Aorta (tissue), 5 donors: ENCODE measurements at places on chromosomes 7 and 10. TPM values are rescaled to one million over a fixed set of nuclear protein-coding genes. Genes with fewer than 3 reads are reported as not detected.

- no peaks in the 10 kb centered on the region for H3K27me3 ChIP-seq
- no peaks in the 10 kb centered on the region for H3K4me1 ChIP-seq
- H3K36me3 ChIP-seq: no peaks in the 10 kb centered on the region
- H3K27ac ChIP-seq: no peak overlapping the region
- no peak for DNase-seq
- H3K4me3 ChIP-seq: no peak overlapping the region
Observed at GRCh38 chr7:28318101-28318762, 94.1 kb upstream of the CREB5 start.

GRCh38 chr7:82435769-82436168, 7.8 kb downstream of the CACNA2D1 start:
- no peak for DNase-seq
- H3K27me3 ChIP-seq: no peaks in the 10 kb centered on the region
- H3K4me1 ChIP-seq: no peaks in the 10 kb centered on the region
- H3K4me3 ChIP-seq: no peak overlapping the region

GRCh38 chr10:111473361-111473760, 396.5 kb downstream of the ADRA2A start:
- H3K27ac ChIP-seq: no peak overlapping the region
- H3K27me3 ChIP-seq: no peaks in the 10 kb centered on the region
- no peak overlapping the region for H3K4me3 ChIP-seq
- no peaks in the 10 kb centered on the region for H3K36me3 ChIP-seq

- H3K4me3 ChIP-seq: no peak overlapping the region
- no peak overlapping the region for H3K27ac ChIP-seq
- H3K4me1 ChIP-seq: no peaks in the 10 kb centered on the region
- no peak for DNase-seq
- H3K27me3 ChIP-seq: no peaks in the 10 kb centered on the region
Observed at GRCh38 chr7:80288175-80289122, 153.8 kb downstream of the GNAI1 start.

GRCh38 chr7:1912593-1913465, 242.8 kb downstream of the ELFN1 start:
- DNase-seq: peak; percentile 88
- no peak overlapping the region for H3K4me3 ChIP-seq
- H3K27ac ChIP-seq: no peak overlapping the region

DNA sequence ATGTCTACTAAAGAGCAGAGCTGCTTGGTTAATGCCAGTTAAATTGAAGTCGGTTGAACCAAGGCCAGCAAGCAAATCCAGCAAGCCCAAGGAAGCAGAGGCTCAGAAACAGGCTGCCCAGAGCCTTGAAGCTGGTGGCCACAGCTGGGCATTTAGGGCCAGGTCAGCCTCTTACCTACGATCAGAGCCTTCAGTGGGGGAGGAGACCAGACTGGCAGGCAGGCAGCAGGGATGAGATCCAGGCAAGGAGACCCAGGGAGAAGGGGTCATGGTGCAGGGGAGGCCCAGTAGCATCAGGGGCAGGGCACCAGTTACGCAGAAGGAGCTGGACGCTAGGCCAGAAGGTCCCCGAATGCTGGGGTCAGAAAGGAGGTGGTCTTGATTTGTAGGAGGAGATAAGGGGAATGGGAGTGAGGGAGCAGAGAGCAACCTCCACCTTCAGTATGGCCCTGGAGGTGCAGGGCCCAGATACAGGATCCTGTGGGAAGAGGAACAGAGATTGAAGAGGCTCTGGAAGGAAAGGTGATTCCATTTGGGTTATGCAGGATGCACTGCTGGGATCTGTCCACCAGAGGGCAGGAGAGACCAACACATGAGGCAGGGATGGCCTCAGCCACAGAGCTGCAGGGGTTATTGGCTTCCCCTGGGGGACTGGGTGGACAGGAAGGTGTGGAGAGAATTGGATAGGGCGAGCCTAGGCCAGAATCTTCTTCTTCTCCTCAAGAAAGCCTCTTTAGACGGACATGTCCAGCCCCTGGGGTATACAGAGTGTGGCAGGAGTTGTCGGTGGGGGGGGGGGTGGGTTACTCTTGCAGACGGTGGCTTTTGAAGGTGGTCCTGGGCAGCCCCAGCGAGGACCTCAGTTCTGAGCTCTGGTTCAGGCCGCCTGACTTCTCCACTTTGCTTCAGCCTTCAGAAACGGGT, 132.6 kb upstream of the PODXL start:
- H3K4me3 ChIP-seq: no peak overlapping the region
- no peaks in the 10 kb centered on the region for H3K27me3 ChIP-seq

DNA sequence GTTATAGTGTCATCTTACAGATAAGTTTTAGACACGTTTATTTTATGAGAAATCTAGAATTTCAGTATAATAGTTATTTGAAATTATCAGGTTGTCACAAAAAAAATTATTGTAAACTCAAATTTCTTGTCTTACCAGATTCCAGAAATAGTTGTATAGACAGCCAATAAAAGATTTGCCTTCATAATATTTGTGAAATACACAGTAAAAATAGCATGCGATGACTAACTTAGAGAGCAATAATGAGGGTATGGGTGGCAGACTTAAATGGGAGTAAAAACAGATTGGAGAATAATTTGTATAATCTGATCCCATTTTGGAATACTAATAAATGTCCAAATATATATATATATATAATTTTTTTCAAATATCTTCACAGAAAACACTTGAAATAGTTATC, 687.5 kb upstream of the LRRTM3 start:
- no peak overlapping the region for H3K4me3 ChIP-seq

GRCh38 chr7:133650069-133650468, 397.2 kb downstream of the EXOC4 start:
- no peaks in the 10 kb centered on the region for H3K27me3 ChIP-seq
- no peak overlapping the region for H3K27ac ChIP-seq
- H3K36me3 ChIP-seq: no peaks in the 10 kb centered on the region
- H3K4me1 ChIP-seq: no peaks in the 10 kb centered on the region
- DNase-seq: no peak
- H3K4me3 ChIP-seq: no peak overlapping the region

DNA sequence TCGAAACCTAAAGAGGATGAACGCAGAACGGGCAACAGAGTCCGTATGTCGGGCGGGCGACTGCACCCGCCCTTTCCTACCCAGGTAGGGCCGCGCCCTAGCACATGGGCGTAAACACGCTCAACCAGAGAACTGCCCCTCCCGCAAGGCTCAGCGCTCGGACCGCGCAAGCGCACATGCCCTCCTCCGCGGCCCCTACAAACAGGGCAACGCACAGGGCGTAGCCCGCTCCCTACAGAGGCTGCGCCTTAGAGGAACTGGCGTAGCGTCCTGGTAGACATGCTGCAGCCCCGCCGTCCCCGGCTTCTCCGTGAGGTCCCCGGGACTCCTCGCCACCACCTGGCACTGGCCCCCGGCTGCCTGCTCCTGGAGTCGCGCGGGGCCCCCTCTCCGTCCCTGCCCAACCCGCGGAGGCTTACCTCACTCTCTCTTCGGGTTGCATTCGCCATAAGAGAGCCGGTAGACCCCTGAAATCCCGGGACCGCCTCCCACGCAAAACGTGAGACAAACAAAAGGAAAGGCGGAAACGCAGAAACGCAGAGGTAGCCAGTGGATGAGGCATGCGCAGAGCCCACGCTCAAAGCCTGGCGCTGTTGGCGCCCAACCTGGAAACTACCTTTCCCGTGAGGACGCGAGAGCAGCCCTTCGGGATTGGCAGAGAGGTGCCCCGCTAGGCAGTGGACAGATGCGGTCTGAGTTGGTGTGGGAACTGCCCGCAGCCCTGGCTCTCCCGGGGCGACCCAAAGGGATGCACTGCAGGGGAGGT, at the start of gene ZNF33B:
ZNF33B (minus strand) TSS at position 516 of the 766 bp plus-strand sequence. CDS start 1,642 bp downstream, outside the sequence.
- H3K4me3 ChIP-seq: peak within 1 kb of the TSS; percentile 75
- DNase-seq: peak; percentile 97
- H3K4me1 ChIP-seq: no peaks in the 10 kb centered on the region
- H3K36me3 ChIP-seq: no peaks in the 10 kb centered on the region

GRCh38 chr10:69043931-69044531, 43.9 kb upstream of the SRGN start:
- no peak for DNase-seq
- H3K27me3 ChIP-seq: no peaks in the 10 kb centered on the region
- no peak overlapping the region for H3K27ac ChIP-seq
- H3K36me3 ChIP-seq: no peaks in the 10 kb centered on the region

DNA sequence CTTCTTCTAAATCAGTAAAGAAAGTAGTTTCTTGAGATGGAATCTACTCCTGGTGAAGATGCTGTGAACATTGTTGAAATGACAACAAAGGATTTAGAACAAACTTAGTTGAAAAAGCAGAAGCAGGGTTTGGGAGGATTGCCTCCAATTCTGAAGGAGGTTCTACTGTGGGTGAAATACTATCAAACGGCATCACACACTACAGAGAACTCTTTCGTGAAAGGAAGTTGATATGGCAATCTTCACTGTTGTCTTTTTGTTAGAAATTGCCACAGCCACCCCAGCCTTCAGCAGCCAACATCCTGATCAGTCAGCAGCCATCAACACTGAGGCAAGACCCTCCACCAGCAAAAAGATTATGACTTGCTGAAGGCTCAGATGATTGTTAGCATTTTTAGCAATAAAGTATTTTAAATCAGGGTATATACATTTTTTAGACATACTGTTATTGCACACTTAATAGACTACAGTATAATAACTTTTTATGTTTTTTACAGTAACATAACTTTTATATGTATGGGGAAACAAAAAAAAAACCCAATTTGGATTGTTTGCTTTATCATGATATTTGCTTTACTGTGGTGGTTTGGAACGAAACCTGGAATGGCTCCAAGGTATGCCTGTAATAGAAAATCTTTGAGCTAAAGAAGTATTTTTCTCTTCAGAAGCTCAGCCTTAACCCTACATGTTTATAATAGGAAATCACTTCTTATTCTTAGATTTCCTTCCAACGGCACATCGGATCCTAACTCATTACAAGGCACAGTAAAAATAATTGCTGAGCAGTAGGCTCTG, 257.3 kb downstream of the LRMDA start:
- H3K4me1 ChIP-seq: peaks cover 6% of the 10 kb centered on the region
- DNase-seq: no peak
- no peak overlapping the region for H3K27ac ChIP-seq
- no peaks in the 10 kb centered on the region for H3K36me3 ChIP-seq

DNA sequence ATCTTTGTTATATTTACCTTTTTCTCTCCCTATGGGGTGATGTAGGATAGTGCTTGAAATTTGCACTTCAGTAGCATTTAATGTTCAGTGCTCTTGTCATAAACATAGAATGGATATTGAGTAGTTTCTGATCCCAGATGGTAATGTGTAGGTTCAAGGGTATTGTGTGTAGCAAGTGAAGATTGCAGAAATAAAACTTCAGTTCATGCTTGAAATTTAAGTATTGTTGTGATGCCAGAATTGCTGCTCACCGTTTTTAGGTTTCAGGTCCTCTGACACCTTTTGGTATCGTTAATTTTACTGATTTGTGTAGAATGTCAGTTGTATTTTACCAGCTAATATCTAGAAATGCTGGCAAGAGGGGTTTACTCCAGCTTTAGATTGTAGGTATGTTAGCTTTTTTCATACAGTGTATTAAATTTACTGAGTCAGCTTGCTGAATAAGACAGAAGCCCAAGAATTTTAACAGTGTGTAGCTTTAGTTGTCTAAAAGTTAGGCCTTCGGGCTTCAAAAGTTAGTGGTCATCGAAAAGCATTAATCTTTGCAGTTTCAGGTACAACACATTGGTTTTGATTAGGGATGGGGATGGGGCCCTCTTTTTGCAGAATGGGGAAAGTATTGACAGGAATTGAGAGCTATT, 1.9 kb downstream of the PTEN start:
- H3K4me1 ChIP-seq: no peaks in the 10 kb centered on the region
- H3K27me3 ChIP-seq: no peaks in the 10 kb centered on the region
- H3K27ac ChIP-seq: no peak overlapping the region
- no peak for DNase-seq
- no peaks in the 10 kb centered on the region for H3K36me3 ChIP-seq
- H3K4me3 ChIP-seq: peak overlapping the region; percentile 99

GRCh38 chr7:140417456-140418155, 13.7 kb downstream of the RAB19 start:
- H3K27ac ChIP-seq: no peak overlapping the region
- no peaks in the 10 kb centered on the region for H3K4me1 ChIP-seq

DNA sequence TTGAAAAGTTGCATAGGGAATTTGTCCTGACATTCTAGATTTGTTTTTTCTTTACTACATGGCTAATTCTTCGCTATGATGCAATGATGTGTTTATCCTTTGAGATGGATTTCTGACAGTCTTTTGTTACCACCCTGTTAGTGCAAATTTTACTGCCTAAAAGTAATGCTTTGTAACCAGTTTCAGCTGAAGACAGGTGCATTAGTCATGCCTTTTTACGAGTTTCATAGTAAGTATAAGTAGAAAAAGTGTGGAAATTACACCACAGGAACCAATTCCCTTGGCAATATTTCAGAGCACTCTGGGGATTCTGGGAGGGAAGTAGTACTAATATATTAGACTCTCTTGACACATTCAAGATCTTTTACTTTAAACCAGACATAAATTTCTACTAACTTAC, 257.8 kb upstream of the DKK1 start:
- H3K27ac ChIP-seq: no peak overlapping the region
- no peaks in the 10 kb centered on the region for H3K4me1 ChIP-seq
- no peak for DNase-seq
- H3K4me3 ChIP-seq: no peak overlapping the region
- no peaks in the 10 kb centered on the region for H3K27me3 ChIP-seq

DNA sequence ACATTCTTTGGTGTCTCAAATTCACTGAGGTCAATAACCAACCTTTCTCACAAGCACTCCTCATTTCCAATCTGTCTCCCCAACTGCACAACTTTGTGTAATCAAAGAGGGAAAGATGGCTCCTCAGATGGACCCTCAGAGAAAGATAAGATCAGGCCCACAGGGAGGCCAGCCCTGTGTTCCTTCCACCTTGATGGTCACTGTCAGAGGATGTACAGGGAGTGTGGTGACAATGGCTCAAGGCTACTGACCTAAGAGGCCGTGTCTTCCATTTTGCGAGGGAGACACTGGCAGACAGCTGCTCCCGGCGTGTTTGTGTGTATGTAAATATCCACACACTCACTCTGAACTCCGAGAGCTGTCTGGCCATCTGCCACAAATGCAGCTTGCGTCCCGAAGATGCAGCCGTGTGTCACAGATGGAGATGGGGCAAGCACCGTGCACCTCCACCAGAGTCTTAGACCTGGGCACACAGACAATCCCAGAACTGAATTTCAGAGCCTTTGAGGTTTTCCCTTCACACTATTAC, 712.1 kb upstream of the NRP1 start:
- H3K27ac ChIP-seq: no peak overlapping the region
- no peak overlapping the region for H3K4me3 ChIP-seq
- no peaks in the 10 kb centered on the region for H3K27me3 ChIP-seq
- no peaks in the 10 kb centered on the region for H3K4me1 ChIP-seq
- H3K36me3 ChIP-seq: no peaks in the 10 kb centered on the region
- no peak for DNase-seq

DNA sequence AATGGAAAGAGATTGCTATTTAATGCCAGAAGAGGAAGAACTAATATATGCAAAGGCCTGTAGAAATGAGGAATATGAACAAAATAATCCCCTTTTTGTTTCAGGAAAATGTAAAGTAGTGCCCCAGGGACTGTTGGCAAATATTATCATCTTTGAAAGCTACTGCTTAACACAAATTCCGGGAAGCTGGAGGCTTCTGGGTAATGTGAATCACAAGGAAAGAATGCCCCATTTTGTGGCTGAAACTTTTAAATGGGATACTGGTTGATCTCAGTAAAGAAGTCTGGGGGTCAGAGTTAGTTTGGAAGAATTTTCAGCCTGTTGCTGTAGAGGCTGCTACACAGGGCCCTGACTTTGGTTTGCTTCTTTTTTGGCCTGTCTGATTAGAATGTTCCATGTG, 141.0 kb downstream of the PTEN start:
- no peak overlapping the region for H3K4me3 ChIP-seq
- no peaks in the 10 kb centered on the region for H3K36me3 ChIP-seq
- no peak for DNase-seq
- H3K27me3 ChIP-seq: no peaks in the 10 kb centered on the region
- no peaks in the 10 kb centered on the region for H3K4me1 ChIP-seq

PTPRZ1 gene
- 2.7 TPM for total RNA-seq

SMNDC1 gene
- total RNA-seq: 34.2 TPM

RNF148 gene
- total RNA-seq: 1.5 TPM

IFIT2 gene
- total RNA-seq: 4.6 TPM
